ENCODE measurements at places on chromosomes 3 and 15.

- no peak for DNase-seq
Observed at GRCh38 chr3:11464356-11464755, 179.4 kb downstream of the VGLL4 start.

DNA sequence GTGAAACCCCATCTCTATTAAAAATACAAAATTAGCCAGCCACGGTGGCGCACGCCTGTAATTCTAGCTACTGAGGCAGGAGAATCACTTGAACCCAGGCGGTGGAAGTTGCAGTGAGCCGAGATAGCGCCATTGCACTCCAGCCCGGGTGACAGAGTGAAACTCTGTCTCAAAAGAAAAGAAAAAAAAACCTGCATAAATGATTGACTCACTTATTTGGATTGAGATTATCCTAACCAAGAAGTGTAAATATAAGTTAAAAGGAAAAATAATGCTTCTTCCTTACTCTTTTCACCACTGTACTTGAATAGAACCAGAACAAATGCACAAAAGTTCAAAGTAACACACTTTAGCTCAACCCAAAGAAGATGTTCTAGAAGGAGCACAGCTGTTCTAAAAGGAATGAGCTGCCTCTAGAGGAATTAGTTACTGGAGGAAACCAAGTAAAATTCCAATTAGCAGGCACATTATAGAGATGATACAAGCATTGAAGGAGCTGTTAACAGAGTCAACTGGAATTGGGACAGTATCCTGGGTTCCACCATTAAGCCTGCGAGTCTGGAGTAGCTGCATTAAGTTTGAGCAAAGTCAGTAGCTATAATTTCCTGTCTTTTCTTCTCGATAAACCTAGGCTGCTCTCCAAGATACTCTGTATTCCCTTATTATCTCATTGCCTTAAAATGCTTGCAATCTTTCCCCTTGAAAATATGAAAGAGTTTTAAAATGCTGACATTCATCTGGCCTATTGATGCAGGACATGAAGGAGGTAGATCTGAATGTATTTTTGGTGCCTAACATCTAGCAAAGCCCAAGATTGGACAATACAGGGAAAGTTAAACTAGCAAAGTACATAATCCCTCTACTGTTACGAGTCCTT, 9.5 kb downstream of the MTHFS start:
- no peak for DNase-seq

- no peak for DNase-seq
Observed at GRCh38 chr15:90924375-90924774, 8.0 kb downstream of the HDDC3 start.

DNA sequence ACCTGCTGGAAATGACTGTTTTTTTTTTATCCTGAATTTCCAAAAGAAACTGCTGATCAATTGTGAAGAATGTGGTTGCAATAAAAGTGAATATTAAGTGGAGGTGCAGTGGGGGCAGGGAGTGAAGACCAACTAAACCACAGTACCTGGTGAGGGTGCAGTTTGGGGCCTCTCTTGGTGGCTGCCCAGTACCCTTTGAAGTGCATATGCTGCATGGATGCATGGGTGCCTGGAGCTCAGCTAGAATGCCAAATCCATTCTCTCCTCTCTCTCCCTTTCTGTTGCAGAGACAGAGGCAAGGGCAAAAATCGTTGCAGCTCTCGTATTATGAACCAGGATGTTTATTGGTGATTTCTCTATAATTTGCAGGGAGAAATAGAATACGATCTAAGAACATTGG, 420.5 kb upstream of the ONECUT1 start:
- DNase-seq = no peak

DNA sequence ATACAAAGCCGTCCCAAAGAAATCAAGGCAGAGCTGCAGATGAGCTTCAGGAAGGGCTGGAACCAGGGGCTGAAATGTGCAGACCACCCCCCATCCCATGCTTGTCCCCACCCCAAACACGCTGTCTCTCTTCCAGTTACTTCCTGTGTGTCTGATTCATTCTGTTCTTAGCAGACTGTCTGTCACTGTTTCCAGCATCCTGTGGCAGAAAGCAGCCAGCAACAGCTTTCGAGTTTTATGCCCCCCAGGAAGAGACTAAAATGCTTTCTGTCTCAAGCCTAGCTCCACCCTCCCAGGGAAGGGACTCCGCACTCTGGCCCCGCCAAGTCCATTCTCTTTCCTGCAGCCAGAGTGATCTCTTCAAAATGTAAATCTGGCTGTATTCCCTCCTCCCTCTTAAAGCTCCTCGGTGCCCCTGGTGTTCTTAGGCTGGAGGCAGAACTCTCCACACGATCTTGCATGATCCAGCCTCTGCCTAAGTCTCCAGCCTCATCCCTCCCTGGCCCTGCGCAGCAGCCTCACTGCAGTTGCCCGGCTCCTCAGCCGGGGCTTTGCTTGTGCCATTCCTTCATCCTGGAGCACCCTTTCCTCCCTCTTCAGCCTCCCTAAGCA, 41.5 kb downstream of the HRH1 start:
- no peak for DNase-seq

DNA sequence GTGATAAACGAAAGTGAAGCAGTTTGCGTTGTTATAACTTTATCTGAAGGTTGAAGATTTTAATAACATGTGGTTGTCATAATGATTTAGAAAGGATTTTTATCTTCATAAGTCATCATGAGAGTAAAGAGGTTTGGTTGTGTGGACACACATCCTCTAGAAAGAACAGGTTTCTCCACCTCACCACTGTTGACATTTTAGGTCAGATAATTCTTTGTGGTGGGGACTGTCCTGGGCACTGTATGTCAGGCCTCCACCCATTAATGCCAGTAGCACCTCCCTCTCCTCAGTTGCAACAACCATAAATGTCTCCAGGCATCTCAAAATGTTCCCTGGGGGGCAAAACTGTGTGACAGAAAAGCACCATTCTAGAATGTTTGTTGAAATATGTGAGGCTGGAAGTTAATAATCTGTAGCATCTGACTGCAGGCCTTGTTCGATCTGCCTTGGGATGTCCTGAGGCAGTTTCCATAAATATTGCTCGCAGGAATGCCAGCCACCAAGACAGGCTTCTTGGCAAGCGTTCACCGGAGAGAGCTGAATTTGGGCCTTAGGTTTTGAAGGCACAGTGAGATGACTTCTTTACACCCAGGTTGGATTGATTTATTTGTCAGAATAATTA, 100.1 kb downstream of the ADAMTSL3 start:
- DNase-seq = no peak

GRCh38 chr3:77605308-77605707, 565.4 kb downstream of the ROBO2 start:
- no peak for DNase-seq

DNA sequence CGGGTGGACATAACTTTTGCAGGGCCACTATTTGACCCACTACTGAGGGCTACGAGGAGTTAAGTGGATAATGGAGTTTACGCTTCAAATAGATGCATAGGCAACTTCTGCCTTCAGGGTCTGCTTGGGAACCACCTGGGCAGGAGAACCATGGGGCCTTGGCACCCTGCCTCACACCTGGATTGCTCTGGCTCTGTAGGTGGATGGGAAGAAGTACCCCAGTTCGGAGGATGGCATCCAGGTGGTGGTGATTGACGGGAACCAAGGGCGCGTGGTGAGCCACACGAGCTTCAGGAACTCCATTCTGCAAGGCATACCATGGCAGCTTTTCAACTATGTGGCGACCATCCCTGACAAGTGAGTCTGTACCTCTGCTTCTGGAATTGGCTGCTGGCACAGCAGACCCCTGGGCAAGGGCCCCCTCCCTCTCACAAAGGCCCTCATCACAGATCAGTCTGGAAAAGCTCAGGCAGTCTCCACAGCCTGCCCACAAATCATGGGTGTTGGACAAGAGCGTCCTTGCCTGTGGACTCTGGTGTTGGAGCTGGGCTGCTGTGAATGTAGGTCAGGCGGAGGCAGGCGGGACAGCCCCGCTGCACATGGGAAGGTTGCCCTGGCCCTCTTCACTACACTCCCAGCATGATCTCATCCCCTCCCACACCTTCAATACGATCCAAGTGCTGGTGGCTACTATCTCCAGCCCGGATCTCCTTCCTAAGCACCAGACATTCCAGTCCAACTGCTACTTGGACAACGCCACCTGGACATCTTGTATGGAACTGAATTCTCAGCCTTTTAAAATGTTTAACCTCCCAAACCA, 46.7 kb downstream of the MESD start:
- DNase-seq = no peak

DNA sequence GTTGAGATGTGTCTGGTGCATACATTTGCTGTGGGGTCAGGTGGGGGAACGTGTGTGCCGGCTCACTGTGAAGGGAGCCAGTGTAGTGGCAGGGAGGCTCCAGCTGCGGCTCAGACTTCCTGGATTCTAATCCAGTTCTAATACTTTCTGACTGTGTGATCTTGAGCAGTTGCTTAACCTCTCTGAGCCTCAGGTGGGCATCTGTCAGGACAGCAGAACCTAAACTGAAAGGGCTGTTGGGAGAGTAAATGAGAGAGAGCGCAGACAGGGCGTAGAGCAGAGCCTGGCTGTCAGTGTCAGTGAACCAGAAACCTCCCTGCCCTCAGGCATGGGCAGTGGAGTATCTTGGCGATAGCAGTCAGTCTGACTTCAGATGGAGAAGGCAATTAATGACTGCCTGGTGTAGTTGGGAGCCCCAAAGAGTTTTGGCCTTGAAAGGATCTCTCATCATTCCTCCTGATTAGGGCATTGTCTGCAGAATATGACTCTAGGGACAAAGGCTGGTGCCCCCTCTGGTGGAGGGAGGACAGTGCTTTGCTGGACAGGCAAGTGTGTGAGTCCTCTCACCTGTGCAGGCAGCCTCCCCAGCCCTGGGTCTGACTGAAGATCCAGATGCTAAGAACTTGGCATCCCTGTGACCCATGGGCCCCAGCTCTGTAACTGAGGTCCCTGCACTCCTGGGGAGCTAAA, 9.6 kb downstream of the KBTBD13 start:
- DNase-seq = no peak

DNA sequence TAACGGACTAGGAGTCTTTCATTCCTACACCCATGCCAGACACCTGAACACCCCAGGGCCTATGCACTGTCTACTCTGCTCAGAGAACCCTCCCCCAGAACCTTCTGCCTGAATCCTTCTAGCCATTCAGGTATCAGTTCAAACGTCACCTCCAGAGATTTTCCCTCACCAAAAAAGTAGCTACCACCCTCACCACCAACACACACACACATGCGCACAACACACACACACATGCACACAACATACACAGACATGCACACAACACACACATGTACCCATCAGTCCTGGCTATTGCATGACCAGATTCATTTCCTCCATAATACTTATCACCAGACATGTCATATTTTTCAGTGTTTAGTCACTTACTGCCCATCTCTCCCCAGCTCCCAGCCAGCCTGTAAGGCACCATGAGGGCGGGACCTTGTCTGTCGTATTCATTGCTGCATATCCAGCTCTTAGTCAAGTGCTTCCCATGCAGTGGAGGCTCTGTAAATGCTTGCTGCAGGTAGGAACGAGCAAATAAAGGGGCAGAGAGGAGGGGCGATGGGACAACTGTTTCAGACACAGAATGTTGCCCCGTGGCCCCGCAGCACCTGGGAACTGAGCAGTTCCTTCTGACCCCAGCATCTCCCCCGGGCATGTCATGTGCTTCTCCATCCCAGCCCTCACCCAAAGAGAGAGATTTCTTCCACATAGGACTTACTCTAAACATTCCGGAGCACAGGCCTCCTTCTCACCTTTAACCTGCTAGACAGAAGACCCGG, 29.2 kb downstream of the XXYLT1 start:
- no peak for DNase-seq

DNA sequence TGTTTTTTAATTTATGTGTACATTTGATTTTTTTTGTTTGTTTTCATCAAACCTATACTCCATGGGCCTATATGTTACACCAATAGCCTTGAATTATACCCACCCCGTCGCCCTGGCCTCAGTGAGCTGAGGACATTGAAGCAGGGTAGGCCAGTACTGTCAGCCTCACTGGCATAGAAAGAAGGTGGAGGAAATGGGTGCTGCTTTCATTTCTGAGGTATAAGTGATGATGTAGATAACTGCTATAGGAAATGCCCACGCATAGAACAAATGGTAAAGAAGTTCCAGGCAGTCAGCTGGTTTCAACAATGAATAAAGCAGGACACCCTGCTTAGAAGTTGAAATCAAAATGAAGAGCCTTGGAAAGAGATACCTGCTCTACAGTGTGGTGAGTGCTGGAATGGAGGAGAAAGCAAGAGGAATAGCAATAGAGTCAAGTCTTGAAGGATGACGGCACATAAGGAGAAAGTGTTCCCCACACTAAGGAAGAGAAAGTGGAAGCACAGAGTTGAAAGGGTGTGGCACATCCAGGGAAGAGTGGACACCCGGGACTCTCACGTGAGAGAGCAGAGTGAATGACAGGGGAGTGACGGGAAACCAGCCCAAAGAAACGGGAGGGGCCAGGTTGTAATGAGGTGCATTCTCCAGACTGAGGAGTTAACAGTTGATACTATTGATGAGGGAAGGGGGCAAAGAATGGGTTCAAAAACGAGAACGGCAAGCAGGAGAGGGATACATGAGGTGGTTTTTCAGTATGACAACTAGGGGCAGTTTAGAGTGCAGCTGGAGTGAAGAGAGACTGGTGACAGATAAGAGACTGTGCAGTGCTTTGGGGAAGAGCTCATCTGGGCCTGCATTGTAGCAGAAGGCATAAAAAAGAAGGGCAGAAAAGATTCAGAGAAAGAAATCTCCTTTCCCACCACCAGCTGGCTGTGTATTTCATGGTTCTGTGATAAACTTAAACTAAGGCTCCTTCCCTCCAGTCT, 70.5 kb downstream of the KLHL25 start:
- no peak for DNase-seq

- DNase-seq = no peak
Observed at GRCh38 chr3:124850633-124851032, 36.5 kb downstream of the ITGB5 start.

GRCh38 chr3:196399485-196399945, 32.7 kb downstream of the UBXN7 start:
- DNase-seq = no peak

DNA sequence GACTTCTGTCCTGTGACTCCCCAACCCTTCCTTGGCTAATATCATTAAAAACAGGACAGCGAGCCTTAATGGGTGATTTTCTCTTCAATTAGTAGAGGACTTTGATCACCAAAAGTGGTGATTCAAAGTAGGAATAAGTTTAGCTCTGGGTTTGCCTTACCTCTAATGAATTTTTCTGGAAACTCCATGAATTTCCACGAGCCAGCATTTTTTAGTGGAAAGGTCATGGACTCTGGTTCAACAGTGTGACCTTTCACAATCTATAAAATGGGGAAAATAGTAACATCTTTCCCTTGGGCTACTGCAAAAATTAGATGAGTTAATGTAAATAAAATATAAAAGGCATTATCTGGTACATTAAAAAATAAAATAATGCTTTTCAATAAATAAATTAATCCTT, 417.8 kb upstream of the NR2F2 start:
- no peak for DNase-seq

Data from activated CD8-positive, alpha-beta memory T cell treated with anti-CD3 and anti-CD28 coated beads for 4 hours (primary cell).